Adrenal gland (tissue), 19 donors: ENCODE measurements at places on chromosomes 6 and 20. TPM values are rescaled to one million over a fixed set of nuclear protein-coding genes. Genes with fewer than 3 reads are reported as not detected.

GRCh38 chr20:61328911-61329558 lies 77.0 kb downstream of the CDH4 start:
- DNase-seq, result no peak

Gene CST4
- polyA plus RNA-seq, result not detected

Gene FAM217A
- polyA plus RNA-seq, result not detected

GRCh38 chr20:23157734-23158133 lies 71.6 kb upstream of the CD93 start:
- no peak for DNase-seq

GRCh38 chr20:43821795-43822194 lies 92.9 kb upstream of the TOX2 start:
- DNase-seq, result no peak

GRCh38 chr6:21915707-21916260 lies 322.2 kb downstream of the SOX4 start:
- DNase-seq, result no peak

DNA sequence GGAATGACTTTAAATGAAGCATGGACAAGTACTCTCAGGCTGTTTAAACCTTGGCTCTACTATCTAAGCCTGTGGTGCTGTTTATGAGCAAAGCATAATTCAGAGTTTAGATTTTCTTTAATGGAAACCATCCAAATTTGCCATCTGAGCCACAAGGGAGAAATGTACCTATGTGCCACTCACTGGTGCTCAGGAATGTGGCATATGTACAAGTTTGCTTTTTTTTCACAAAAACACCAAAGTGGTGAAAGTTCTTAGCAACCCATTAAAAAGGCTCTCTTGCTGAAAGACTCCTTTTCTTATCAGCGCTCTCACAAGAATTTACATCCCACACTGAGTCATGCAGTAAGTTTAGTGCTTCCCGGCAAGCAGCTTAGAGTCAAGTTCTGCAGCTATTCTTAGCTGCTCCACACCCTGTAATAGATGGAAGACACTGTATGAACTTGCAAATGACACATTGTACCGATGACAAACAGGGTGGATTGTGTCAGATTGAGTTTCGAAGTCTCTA lies 57.3 kb upstream of the MLIP start:
- DNase-seq, result no peak

GRCh38 chr6:2643935-2644539 lies 106.7 kb downstream of the MYLK4 start:
- no peak for DNase-seq

Gene PI16
- polyA plus RNA-seq, result 9.3 TPM

DNA sequence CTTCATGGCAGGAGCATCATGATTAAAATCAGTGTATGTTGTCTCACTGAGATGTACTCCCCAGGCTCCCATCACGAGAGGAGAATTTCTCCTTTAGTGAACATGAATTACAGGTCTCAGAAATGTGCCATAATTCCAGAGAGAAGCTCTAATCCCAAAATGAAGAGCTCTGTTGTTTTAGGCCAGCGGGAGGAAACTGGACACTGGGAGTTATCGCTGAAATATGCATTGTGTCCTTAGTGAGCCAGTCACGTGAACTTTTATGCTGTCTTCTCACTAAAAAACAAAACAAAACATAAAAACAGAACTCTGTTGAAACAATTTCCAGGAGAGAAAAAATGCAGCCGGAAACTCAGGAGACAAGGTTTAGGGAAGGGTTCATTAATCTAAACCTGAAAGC lies 315.7 kb upstream of the NT5E start:
- DNase-seq, result no peak

GRCh38 chr20:46195264-46196036 lies 77.3 kb downstream of the CD40 start:
- DNase-seq, result no peak

DNA sequence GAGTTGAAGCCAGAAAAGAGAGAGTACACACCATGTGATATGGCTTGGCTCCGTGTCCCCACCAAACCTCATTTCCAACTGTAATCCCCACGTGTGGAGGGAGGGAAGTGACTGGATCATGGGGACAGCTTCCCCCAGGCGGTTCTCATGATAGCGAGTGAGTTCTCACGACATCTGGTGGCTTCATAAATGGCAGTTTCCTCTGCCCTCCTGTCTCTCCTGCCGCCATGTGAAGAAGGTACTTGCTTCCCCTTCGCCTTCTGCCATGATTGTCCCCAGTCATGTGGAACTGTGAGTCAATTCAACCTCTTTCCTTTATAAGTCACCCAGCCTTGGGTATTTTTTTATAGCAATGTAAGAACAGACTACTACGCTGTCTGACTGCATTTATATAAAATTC lies 40.3 kb downstream of the TAF4 start:
- no peak for DNase-seq

GRCh38 chr20:37346236-37346534 lies 245 bp downstream of the SRC start:
- DNase-seq, result no peak

DNA sequence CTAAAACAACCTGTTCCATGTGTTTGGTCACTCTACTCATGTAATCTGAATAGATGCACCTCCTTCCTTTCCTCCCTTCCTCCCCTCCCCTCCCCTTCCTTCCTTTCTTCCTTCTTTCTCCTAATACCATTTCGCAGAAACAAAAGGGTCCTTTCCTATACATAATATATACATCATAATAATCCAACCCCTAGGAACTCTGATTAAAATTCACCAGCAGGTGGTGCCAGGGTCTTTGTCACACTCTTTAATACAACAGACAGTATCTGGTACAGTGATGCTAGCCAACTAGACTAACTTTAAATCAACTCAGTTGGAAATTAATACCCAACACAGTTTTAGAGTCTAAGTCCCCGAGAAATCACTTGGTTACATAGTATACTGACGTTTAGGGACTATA lies 181.2 kb upstream of the SHLD1 start:
- DNase-seq, result no peak

- no peak for DNase-seq
Observed at GRCh38 chr6:139903411-139904157, 529.1 kb upstream of the CITED2 start.

- DNase-seq, result peak; percentile 29
Observed at GRCh38 chr6:73566954-73567591, 46.2 kb upstream of the EEF1A1 start.

DNA sequence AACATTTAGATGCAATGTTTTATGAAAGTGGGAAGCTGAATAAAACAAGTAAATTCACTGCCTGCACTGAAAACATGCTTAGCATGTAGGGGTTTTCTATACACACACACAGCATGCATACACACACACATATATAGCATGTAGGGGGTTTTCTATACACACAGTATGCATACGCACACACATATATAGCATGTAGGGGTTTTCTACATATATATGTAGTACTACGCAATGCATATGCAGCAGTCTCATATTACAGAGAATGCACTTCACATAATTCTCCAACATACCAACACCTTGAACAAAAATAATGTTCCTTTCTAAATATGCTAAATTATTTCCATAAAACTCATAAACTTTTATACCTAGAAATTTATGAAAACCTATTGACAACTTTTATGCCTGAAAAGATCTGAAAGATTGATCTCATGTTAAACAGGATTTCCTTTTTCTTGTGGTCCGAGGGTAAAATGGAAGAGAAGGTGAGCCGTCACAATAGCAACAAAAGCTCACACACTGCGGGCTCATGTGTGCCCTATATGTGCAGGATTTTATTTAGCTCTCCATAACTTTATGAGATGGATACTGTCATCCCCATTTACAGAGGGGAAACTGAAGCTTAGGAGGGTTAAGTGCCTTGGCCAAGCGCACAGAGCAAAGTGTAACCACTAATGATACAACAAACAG lies 81.9 kb upstream of the TULP1 start:
- DNase-seq, result no peak
